ENCODE measurements at places on chromosomes 4 and X.

DNA sequence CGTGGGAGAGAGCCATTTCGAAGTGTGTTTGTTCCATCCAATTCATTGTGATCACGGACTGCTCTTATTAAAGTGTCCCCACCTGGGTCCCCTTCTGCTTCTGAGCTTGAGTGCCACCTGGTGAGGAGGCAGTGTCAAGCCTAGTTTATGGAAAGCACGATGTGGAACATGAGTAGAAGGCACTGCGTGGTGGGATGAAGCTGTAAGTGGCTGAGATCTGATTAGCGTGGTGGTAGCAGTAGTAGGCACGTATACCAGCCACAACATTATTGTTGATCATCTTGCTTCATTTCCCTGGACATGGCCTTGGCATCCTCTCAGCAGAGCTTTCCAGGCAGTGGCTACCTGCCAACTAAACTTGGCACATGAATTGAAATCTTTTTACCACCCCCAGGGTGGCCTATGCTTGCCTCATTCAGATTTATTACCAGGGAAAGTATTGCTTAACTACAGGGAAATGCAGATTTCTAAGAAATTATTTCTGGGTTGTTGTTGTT, 46.4 kb downstream of the GPAT3 start:
- DNase-seq = no peak

DNA sequence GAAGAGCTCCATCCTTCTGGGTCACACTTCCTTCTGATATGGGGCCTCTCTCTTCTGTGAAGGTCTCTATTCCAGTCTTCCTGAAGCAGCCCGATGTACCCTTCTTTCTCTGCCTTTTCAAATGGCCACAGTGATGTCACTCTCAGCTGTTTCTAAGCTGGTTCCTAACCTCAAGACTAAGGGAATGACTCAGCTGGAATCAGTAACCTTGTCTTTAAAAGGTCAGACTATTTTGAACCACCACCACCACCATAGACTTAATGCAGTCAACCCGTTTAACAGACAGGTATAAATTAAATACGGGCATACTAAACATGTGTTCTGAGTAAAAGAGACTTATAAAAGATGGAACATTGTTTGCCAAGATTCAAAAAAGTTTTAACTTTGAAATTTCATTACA, 121.0 kb downstream of the PPA2 start:
- no peak for DNase-seq

GRCh38 chrX:99798936-99799335, 611.1 kb downstream of the PCDH19 start:
- DNase-seq = no peak

- no peak for DNase-seq
Measured at GRCh38 chr4:172188248-172188988, 375.2 kb downstream of the GALNTL6 start.

- DNase-seq = no peak
Measured at GRCh38 chrX:39898147-39898546, 199.6 kb downstream of the BCOR start.

DNA sequence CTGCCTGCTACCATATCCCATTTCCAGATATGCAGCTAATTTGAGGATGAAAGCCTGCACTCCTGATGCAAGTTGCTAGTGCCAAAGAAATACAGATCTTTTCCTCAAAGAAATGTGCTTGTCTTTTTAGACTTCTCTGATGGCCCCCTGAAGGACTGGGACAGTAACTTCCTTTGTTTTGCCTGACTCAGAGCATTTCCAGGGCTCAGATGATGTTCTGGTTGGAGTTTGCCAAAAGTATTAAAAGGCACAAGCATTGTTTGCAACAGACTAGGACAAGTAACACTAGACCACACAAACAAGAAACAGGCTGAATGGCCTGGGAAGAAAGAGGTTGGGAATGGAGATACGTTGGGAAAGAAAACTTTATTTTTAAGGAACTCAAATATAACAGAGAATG, 175.2 kb downstream of the IL13RA2 start:
- no peak for DNase-seq

DNA sequence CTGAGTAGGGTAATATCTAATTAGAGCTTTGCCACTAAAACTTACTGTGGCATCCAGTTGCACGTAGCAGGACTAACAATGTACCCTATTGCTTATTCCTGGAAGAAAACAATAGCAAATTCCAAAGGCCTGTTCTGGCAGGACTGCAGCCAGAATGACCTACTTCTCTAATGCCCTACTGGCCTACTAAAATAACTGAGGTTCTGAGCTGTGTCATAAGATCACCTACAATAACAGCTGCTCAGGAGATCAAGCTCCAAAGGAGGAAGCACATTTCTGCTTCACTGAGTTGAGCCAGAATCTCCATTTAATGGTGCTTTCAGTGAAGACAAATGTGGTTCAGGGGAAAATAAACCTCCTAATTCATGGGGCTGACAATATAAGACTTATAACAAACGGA, 42.2 kb upstream of the CXCL8 start:
- no peak for DNase-seq

GRCh38 chr4:173432430-173432829, 33.5 kb upstream of the SCRG1 start:
- DNase-seq = no peak

GRCh38 chrX:39296472-39296871, 495.2 kb downstream of the MID1IP1 start:
- no peak for DNase-seq

DNA sequence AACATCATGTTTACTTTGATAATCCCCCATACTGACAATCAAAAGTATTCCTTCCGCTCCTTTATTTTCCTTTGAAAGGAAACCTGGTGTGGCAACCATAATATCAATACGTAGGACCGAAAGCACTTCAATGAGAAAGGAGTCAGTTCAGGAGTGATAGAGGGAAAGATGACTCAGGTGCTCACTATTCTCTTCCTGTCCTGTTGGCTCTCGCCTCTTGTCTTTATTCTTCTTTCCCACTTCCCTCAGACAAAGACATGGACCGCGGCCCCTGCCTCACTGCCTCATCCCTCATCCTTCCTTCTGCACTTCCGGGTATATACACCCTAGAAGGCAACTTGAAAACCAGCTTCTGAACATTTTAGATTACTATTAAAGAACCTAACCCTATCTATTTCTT, 49.8 kb upstream of the TNIP3 start:
- DNase-seq = no peak

- DNase-seq = no peak
Measured at GRCh38 chr4:152148057-152148456, 387.2 kb upstream of the GATB start.

DNA sequence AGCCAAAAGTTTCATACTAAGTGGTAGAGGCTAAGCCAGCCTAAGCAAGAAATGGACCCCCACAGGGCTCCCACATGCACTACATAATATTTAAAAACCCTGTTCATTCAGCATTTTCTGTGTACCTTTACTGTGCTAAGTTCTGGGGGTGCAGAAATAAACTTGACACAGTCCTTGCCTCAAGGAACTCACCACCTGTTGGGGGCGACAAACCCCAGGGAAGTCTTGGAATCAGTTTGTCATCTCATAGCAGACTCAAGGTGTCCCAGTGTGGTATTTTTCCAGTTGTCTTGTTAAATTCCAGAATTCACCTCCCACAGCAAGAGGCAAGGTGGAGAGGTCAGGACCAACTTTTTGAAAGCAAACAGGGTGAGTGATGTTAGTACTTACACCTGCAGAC, 43.1 kb downstream of the ATG4A start:
- no peak for DNase-seq

GRCh38 chrX:13570261-13570605, 832 bp downstream of the EGFL6 start:
- no peak for DNase-seq

- DNase-seq = no peak
Measured at GRCh38 chr4:87950493-87950892, 25.0 kb upstream of the SPP1 start.

DNA sequence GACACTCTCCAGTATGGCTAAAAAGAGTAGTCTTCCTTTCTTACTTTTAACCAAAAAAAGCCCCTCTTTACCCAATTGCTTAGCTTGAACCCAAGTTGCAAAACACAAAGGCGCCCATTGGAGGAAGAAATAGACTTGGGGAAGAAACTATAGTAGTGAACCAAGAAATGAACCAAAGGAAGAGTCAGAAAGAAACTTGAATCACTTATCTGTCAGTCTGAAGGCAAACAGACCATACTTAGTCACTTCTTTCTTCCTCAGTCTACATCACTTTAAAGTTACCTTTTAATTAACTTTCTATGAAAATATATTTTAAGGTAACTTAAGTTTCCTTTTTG, 161.4 kb upstream of the GIMD1 start:
- no peak for DNase-seq

- DNase-seq = no peak
Measured at GRCh38 chr4:72418458-72418857, 150.6 kb downstream of the ADAMTS3 start.

DNA sequence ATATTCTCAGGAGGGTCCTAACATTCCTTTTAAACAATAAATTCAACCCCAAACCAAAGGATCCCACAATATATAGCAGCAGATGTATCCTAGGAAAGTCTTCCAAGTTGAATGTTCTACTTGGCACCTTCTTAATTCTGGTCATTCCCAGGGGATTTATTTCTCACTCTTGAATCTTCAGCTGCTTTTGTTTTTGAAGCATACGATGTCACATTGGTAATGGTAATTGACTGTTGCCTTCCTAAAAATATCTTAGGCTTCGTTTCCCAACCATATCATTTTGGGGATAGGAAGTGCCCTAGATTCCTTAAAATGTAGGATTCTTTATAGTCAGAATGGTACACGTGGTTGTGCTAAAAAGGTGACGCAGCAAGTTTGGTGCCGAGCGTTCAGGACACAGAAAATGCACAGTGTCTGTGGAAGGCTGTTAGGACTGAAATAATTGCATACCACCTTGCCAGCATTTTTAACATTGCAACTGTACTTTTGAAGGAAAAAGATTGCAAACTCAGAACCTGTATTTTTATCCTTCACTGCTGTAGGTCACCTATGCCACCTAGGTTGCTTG, 8.1 kb downstream of the SNX25 start:
- DNase-seq = no peak

DNA sequence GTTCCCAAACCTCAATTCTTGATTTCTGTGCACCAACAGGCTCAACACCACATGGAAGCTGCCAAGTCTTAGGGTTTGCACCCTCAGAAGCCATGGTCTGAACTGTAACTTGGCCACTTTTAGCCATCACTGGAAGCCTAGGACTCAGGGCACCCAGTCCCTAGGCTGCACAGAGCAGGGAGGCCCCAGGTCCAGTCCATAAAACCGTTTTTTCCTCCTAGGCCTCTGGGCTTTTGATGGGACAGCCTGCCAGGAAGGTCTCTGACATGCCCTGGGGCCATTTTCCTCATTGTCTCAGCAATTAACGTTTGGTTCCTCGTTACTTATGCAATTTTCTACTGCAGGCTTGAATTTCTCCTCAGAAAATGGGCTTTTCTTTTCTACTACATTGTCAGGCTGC, 1259.6 kb downstream of the RAPGEF2 start:
- no peak for DNase-seq

GRCh38 chrX:56762707-56763555, 33.9 kb downstream of the NBDY start:
- DNase-seq = no peak

All from stimulated activated CD4-positive, alpha-beta T cell treated with anti-CD3 and anti-CD28 coated beads, Interleukin-15, amount 100 ng/mL, for 1 hour (primary cell).